Stimulated activated CD4-positive, alpha-beta T cell treated with anti-CD3 and anti-CD28 coated beads, Interleukin-12 subunit alpha, Interleukin-12 subunit beta, amount 100 ng/mL, for 24 hours (primary cell): ENCODE measurements at places on chromosomes 4 and X.

- no peak for DNase-seq
Observed at GRCh38 chrX:51697397-51697796, 12.9 kb upstream of the CENPVL1 start.

DNA sequence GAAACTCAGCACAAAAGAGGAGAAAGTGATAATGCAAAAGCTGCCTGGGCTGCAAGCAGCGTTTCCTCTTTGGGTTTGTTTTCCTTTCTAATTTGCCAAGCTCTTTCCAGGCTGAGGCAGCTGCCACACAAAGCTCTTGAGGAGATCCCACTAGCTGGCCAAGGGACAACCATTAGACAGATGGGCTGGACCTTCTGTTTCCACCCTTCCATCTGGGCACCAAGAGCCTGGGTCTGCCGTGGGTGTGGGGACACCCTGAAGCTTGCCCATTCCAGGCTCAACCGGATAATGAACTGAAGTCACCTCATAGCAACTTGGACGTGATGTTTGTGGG, 194.6 kb upstream of the C1QTNF7 start:
- DNase-seq: no peak

- DNase-seq: no peak
Observed at GRCh38 chr4:173526724-173527102, 3.3 kb downstream of the HAND2 start.

GRCh38 chrX:151175283-151176062, 911 bp upstream of the GPR50 start:
- no peak for DNase-seq

- DNase-seq: no peak
Observed at GRCh38 chr4:87863486-87863885, 30.7 kb downstream of the MEPE start.
